ENCODE measurements at places on chromosomes 5 and 9.

GRCh38 chr5:36462295-36463021 is 143.9 kb upstream of the SLC1A3 start:
- no peak for DNase-seq

DNA sequence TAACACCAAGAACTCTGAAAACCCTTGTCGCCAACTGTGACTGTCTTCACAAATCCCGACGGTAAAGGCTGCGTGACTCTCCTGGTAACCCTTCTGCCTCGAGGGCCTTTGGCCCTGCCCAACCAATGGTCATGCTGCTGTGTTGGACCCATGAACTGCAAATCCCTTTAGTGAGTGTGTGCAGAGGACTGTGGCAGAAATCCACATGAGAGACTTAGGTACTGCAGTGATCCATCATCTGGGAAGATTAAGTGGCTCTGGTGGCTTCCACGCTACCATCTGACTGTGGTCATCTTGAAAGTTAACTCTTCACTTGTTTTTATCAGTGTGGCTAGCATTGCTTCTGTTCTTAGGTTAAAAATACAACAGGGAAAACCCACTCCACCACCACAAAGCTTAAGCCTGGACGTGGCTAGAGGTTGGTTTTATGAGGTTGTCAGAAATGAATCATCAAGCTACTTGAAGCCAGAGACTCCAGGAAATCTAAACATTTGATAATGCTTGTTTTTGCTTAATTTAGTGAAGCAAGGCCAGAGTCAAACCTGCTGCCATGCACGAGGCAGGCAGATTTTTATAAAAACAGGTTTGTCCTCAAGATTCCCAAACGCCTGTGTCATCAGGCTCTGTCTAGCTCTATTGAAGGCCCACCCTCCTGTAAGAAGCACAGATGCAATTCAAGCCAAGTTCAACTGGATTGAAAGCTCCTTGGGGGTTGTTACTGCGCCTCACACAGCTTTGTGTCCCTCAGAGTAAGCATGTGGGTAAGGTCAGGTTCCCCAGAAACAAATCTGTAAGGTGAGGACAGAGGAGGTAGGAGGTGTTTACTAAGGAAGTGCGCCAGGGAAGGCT is 52.7 kb upstream of the ERCC6L2 start:
- DNase-seq, result peak; percentile 84

DNA sequence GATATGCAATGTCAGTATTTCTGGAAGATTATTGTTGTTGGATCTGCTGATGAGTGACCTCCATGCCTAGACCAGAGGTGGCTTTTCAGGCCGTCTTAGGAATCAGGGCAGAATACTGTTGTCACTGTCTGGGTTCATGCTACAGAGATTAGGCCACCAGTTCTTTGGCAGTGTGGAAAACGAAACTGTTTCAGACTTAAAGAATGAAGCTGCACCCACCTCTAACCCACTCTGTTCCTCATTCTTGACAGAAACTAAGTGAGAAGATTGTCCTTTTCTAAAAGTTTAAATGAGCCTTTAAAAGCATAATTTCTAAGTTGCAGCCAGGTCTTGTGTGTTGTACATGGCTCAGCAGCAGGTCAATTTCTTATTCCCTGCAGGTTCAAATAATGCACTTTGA is 444.3 kb downstream of the ENC1 start:
- no peak for DNase-seq

GRCh38 chr9:124248066-124248465 is 9.7 kb upstream of the NEK6 start:
- DNase-seq, result no peak

GRCh38 chr9:131873891-131874440 is 134.1 kb upstream of the RAPGEF1 start:
- no peak for DNase-seq

DNA sequence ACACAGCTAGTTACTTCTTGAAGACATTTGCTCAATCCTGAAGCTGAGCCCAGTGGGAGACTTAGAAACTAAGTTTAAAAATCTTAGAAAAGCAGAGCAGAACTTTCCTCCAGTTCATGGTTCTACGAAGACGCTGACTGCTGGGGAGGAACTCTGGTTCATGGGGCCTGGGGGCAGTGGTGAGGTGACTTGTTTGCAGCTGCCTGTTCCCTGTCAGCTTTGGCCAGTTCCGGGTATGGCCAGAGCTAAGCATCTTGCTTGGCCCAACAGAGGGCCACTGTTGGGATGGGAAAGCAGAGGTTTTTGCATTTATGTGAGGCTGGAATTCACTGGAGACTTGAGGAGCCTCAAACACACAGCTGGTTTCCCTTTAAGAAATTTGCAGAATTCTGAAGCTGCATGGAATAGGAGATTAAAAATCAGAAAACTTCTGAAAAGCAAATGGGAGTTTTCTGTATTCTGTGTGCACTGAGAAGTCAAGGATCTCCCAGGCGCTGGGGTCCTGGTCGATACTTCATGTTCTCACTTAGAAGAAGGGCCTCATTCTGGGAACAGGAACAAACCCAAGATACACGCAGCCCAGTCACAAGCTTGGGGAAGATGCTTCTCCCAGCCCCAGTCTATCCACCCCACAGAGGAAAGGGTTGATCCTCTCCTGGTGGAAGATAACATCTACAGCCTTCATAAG is 10.6 kb upstream of the HMHB1 start:
- DNase-seq, result no peak

DNA sequence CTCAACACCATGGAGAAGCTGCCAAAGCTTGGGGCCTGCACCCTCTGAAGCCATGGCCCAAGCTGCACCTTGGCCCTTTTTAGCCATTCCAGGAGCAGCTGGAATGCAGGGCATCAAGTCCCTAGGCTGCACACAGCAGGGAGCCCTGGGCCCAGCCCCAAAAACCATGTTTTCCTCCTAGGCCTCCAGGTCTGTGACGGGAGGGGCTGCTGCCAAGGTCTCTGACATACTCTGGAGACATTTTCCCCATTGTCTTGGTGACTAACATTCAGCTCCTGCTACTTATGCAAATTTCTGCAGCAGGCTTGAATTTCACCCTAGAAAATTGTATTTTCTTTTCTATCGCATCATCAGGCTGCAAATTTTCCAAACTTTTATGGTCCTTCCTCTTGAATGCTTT is 64.6 kb downstream of the ELOVL7 start:
- no peak for DNase-seq

GRCh38 chr9:136983656-136984314 is 992 bp downstream of the LCNL1 start:
- DNase-seq, result no peak

- no peak for DNase-seq
Observed at GRCh38 chr5:31365776-31366175, 166.1 kb downstream of the DROSHA start.

DNA sequence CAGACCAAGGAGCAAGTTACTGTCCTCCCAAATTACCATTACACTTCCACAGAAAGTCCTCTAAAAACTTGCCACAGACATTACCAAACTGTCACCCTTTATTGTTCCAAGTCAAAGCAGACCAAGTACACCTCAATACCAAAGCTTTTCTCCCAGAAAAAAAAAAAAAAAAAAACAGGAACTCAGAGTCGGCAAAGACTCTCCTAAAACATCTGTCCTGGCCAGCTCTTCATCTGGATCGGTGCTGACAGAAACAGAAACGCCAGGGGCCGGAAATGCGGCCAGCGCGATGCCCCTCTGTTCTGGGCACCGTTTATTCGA is 718 bp downstream of the DEPDC1B start:
- no peak for DNase-seq

DNA sequence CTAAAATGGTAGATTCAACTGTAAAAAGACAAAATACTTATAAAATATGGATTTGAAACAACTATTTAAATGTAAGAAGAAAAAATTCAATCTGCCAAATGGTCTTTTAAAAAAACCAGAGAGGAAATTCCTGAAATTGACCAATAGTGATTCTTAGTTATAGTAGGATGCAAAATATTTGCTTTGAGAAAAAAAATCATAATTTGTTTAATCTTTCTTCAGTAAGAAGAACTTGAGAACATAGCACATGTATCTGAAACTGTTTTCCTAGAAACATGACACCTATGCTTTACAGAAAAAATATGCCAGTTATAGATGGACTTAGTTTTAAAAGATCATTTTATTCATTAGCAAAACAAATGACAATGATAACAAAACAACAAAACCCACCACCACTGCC is 186.9 kb upstream of the CD180 start:
- DNase-seq, result no peak

DNA sequence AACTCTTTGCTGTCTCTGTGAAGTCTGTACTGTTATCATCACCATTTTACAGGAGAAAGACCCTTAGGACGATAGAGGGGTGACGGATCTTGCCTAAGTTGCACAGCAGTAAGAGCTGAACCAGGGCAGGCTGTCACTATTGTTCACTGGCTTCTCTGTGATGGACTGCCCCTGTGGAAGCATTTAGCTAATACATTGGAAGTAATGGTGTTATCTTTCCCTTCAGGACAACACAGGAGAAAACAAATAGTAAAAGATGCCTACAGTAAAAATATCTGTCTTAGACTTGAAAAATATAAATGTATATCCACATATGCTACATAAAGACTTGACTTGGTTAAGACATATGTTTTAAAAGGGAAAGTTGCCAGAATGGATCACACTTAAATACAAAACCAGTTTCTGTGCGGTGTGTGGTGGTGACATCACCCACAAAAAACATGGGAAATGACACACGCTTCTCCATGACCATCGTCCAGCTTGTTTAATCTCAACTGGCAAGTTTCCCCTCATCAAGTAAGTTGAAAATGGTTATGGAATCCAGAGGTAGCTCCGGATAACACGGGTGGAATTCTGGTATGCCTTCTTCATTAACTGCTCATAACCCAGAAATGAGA is 351.8 kb downstream of the EBF1 start:
- DNase-seq, result no peak

DNA sequence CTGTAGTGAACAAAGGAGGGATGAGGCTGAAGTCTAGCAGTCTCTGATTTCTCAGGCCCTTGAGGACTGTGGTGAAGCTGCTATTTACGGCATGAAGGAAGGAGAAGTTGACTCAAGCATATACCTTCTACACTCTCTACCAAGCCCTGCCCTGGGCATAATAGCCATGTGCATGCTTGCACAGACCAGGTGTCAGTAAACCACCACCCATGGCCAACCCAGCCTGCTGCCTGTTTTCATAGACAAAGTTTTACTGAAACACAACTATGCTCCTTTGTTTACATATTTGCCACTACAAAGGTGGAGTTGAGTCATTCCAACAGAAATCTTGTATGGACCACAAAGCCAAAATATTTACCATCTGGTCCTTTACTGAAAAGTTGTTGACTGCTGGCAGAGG is 126.9 kb downstream of the PAPPA start:
- DNase-seq, result no peak

DNA sequence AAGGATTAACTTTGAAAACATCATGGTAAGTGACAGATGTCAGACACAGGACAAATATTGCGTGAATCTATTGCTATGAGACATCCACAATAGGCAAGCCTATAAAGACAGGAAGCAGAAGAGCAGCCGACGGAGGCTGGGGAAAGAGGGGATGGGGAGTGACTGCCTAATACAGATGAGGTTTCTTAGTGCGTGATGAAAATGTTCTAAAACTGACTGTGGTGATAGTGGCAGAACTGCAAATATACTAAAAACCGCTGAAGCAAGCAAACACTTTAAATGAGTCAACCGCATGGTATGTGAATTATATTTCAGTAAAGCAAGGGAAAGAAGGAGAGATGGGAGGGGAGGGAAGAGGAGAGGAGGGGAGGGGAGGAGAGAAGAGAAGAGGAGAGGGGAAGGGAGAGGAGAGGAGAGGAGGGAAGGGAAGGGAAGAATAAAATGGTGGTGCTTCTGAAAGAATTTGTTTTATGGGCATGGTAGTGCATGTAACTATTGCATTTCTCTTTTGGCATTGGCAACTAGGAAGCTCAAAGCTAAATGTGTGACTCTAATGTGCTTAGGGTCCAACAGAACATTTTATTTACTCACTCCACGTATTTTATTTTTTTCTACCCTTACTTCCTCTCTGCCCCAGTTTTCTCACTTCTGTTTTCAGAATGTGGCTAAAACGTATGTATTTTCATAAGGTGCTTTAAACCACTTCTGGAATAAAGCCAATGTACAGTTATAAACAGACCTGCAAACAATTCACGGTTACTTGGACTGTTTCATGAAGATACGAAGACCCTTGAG is 21.3 kb downstream of the AKNA start:
- peak; percentile 77 for DNase-seq

- DNase-seq, result no peak
Observed at GRCh38 chr9:136517012-136517743, 28.7 kb downstream of the NOTCH1 start.

DNA sequence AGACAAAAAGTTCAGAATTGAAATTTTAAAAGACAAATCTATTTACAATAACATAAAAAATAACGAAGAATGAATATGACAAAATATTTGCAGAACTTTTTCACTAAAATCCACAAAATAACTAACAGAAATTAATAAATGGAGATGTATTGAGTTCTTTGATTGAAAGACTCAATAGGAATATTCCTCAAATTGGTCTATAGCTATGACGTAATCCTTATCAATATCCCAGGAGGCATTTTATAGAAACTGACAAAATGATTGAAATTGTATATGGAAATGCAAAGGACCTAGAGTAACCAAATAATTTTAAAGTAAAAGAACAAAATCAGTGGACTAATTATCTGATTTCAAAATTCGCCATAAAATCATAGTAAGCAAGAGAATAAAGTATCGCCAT is 328.7 kb downstream of the MED10 start:
- DNase-seq, result no peak

DNA sequence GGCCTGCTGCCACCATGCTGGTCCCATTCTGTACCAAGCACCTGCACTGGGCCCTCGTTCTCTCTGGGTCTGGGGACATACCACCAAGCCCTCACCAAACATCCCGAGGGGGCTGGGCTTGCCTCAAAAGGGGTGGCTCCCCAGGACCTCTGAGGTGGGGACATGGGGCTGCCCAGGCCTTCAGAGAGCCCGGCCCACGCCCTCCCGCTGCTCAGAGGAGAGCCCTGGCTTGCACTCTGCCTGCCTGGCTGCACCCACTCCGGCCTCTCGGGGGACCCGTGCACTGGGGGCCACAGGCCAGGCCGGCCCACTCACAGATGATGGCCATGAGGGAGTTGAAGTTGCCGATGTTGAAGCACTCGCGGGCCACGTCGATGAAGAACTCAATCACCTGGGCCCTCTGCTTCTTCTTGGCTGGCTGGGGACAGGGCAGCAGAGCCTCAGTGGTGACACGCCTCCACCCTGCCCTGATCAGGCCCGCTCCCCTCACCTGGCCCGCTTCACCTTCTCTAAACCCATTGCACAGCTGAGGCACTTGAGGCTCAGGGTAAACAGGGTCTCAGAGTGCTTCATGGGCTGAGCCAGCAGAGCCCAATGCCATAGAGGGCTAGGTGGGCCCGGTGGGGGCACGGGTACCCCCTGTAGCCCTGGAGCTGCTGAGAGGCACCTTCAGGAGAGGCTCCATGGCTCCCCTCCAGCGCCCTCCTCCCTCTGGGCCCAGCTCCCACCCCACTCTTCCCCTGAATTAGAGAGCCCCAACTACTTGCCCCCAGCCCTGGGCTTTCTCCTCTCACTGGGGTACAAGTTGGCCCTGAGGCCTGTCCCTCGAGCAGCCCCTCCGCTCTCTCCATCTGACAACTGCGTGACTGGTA is 47.7 kb upstream of the RNF130 start:
- no peak for DNase-seq

All from skeletal muscle cell (primary cell).